HT-29 (cell line): ENCODE measurements at places on chromosomes 11 and 22.

DNA sequence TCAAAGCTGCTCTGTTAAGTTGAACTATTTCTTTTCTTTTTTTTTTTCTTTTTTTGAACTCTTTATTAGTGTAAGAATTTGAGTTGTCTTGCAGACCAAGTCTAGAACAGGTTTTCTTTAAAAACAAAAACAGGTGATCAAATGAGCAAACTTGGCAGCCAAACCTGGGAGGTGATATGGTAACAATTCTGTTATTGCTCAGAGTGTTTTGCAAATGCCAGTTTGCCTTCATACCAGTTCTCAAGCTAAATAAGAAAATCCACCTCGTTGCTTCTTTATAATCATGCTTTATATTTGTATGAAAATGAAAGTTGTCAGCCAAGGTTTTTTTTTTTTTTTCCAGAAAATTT, 76.9 kb downstream of the DEPDC5 start:
- DNase-seq = no peak

- DNase-seq = no peak
Observed at GRCh38 chr11:82892611-82893169, 7.5 kb downstream of the PRCP start.

DNA sequence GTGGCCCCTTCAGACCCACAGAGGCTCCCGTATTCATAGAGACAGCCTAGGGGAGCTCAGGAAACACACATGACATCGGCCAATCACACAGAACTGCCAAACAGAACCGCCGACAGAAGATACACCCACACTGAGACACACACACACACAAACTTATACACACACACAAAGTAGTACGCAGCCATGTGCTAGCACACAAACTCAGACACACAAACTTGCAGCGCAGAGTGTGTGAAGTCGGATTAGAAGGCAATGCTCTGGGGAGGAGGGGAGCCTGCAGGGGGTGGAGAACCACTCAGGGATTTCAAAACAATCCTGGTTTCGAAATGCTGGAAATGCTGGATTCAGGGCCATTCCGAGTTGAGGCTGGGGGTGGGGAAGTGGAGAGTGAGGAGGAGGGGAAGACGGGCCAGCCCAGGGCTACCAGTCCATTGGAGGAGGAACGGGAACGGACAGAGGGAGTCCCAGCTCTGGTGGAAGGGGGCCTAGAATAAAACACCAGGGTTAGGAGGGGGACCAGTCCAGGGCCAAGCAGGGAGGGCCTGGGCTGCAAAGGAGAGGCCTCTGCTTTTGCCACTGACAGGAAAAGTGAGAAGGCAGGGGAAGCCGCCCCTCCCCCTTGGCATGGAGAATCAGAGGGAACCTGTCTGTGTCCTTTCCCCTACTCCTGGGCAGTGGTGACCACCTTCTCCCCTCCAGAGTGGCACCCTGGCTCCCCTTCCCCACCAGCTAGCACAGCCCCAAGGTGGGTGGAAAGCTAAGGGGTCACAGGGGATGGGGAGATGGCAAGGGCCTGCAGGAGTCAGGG, 4.4 kb downstream of the BCL9L start:
- DNase-seq = peak; percentile 57

- peak; percentile 22 for DNase-seq
Observed at GRCh38 chr11:43576803-43577521, 103.6 kb upstream of the HSD17B12 start.

DNA sequence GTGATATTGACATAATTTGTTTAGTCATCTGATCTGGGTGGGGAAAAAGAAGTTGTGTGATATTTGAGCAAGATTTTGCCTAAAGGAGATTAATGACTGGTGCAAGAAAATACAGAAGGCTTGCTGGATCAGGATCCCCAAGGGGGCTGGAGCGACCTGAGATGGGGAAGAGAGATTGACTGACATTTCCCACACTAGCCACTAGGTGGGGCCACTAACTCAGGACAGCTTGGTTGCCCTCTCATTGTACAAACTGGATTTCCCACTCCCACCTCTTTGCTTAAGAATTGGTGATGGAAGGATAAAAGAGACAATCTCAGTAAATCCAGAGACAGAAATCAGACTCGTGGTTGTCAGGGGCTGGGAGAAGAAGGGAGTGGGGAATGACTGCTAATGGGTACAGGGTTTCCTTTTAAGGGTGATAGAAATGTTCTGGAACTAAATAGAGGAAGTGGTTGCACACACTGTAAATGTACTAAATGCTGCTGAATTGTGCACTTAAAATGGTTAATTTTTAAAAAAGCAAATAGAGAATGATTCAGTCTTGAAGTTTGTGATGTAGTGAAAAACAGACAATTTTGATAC, 50.7 kb downstream of the CTTN start:
- DNase-seq = peak; percentile 37

DNA sequence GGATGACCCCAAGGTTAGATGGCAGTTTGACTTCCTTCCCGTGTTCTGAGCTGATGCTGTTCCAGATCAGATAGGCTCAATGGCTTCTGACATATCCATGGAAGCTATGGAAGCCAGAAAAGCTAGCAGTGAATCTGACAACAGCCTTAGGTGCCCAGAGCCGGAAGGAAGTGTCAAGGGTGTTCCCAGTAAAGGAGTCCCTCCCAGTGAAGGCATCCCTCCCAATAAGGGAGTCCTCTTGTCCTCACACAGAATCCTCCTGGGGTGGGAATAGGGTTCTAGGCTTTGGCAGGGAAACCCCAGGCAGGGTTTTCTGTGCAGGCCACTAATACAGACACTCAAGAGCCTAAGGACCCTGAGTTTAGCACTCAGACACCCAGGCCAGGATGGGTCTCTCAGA, 47.0 kb upstream of the ISX start:
- no peak for DNase-seq

- no peak for DNase-seq
Observed at GRCh38 chr22:44571566-44572413, 73.8 kb upstream of the RTL6 start.

GRCh38 chr11:118629761-118630661, 22.6 kb downstream of the PHLDB1 start:
- DNase-seq = peak; percentile 60

DNA sequence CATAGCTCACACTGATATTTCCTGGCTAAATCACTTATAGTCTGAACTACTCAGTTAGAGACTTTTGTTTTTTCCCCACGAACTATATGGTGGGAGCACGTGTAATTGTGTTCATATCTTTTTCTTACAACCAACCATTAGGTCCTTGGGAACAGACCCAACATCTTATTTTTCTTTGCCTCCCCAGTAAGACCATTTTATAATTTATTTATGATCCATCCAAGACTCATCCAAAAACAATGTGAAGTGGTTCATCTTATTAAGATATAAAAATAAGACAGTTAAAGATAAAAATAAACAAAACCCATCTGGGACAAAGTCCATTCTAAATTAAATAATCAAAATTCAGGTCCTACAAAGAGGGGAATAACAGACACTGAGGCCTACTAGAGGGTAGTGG, 90.8 kb downstream of the FAM168A start:
- DNase-seq = no peak

DNA sequence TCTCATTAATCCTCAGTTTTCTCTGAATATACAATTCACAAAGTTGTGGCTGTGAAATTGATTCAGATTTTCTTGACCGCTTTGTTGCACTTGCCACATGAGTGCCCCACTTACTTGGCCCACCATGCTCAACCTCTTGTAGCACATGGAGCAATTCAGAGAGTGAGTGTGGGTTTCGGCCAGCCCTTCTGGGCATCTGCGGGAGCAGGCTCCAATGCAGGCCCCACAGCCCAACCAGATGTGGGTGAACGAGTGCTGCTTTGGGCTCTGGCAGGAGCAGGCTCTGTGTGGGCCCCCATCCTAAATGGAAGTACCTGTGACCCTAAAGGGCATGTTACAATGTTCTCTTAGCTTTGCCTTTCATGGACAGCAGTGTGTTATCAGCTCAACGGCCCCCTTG, 2338.6 kb downstream of the LRRC4C start:
- no peak for DNase-seq

- no peak for DNase-seq
Observed at GRCh38 chr22:27667121-27667843, 134.3 kb downstream of the MN1 start.

DNA sequence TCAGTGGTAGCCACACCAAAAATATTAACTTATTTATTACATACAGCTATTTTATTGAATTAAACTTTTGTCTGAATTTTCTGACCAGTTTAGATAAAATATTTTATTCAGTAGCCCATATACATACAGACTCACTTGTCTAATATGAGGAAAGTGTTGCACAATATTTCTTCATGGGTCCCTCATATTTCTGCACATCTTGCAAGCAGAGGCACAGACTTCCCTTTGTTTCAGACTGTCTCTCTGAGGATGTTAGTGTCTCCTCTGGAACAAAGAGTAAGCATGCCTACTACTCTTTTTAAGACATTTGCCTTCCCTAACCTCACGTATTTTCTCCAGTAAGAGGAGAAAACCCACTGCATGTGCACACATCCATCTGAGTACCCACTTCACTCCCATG, 81.2 kb downstream of the OR5AK2 start:
- no peak for DNase-seq

DNA sequence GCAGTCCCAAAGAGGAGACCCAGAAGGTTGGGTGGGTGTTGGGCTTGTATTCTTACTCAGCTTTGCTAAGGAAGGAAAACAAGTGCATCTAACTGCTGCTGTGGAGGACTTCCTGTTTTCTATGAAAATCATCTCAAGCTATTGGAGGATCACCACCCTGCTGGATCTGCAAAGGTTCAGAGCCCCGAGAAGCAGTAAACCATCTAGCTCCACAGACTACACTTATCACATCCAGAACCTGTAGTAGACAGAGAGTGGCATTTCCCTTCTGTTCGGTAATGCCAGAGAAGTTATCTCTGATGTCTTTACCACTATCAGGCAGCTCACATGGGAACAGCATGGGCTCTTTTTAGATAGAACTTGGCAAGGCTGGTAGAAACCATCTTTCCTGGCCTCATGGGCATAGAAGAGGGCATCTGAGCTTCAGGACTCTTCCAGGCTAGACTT, 21.7 kb downstream of the KCNJ1 start:
- no peak for DNase-seq

- no peak for DNase-seq
Observed at GRCh38 chr22:41499624-41500280, 30.8 kb downstream of the ACO2 start.

DNA sequence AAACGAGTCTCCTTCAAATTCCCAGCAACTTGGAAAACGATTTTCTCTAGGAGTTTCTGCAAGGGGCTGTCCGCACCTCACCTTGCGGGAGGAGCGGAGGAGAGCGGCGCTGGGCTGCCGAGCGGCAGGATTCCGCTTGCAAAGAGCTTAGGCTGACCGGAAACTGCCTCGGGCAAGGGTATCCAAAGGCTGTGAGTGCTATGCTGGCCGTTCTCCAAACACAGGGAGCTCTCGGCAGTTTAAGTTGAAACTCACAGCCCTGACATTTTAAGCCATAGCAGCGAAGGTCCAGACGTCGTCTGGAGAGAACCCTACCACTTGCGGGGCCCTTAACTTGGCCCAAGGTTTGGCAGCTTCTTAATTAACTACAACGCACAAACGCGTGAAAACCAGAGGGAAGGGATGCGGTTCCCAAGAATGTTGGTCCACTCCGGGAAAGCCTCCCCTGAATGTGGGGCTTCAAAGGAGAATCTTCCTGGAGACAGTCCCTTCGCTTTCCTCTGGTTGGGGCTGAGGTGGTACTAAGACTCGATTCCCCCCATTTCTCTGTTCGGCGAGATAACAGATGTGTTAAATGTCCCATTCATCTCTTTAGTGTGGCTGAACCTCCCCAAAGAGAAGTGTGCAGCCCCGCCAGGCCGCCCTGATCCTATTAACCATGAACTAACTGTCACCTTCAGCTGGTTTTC, 1.1 kb upstream of the DBX1 start:
- DNase-seq = no peak

GRCh38 chr11:121241343-121242211, 51.0 kb upstream of the SC5D start:
- no peak for DNase-seq

DNA sequence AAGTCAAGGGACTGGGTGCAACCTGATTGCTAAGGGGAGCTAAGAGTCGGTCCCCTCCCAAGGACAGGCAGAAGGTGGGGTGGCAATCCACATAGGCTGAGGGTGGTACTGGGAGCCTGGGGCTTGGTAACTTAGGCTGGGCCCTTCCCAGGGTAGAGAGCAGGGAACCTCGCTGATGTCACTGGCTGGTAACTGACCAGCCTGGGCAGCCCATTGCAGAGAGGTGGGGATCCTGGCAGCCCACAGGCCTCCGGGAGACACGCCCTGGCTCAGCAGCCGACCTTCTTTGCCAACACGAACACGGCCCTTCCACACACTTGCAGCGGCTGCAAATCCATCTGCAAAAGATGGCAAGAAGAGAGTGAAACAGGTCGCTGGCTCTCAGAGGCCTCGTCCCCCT, 25.4 kb downstream of the A4GALT start:
- no peak for DNase-seq

DNA sequence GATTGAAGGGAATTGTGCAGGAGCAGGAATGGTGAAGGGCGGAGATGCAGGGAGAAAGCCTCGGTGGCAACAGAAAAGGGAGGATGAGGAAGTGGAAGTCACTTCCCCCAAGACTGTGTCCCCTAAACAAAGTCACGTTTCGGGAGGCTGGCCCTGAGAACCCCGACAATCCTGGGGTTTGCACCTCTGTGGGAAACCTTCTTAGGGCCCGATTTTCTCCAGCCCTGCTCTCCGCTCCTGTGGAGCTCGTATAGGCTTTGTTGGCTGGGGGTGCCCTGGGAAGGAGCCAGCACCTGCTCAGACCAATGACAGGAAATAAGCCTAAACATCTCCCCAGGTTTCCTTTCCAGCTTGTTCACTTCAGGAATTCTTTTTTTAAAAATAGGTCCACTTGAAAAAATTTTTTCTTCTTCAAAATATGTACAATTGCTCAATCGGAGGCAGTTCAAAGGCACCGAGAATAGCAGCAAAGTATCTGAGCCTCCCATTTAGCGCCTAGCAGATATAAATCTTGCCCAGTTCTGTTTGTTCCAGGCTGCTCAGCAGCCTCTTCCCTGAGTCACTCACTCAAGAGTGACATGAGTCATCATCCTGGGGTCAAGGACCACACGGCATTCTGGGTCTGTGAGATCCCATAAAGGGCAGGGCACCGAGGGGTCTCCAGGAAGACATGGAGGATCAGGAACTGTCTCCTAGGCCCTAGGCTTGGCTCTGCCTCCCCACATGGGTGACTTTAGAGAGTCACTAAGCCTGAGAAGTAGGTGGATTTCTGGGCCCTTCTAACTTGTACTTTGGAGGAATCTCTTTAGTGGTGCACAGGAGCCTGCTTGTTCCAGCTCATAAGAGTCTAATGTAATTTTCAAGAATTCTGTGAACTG, 34.0 kb downstream of the IRAG1 start:
- peak; percentile 93 for DNase-seq

- no peak for DNase-seq
Observed at GRCh38 chr11:126510621-126511370, 155.3 kb downstream of the ST3GAL4 start.

- DNase-seq = no peak
Observed at GRCh38 chr11:4048340-4048739, 46.3 kb upstream of the RRM1 start.
